EL (cell line): ENCODE measurements at places on chromosomes 5 and 9.

DNA sequence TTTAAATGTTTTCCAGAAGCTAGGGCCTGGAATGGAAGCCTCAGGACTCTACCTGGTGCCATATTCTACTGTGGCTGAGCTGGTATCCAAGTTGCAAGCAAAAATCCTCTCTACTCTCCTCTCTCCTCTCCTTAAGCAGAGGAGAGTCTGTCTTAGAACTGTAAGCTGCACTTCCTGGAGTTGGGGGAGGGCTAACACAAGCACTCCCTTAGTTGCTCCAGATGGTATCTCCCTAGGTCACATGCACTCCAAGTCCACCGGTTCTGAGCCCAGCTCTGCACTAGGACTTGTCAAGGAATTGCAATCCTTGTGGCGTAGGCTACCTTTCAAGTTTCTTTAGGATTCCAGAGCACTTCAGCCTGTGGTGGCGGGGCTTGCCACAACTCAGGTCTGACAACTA lies 513.9 kb upstream of the RGMB start:
- no peak for DNase-seq

- peak; percentile 32 for DNase-seq
Measured at GRCh38 chr9:36632892-36633291, 60.2 kb downstream of the MELK start.

DNA sequence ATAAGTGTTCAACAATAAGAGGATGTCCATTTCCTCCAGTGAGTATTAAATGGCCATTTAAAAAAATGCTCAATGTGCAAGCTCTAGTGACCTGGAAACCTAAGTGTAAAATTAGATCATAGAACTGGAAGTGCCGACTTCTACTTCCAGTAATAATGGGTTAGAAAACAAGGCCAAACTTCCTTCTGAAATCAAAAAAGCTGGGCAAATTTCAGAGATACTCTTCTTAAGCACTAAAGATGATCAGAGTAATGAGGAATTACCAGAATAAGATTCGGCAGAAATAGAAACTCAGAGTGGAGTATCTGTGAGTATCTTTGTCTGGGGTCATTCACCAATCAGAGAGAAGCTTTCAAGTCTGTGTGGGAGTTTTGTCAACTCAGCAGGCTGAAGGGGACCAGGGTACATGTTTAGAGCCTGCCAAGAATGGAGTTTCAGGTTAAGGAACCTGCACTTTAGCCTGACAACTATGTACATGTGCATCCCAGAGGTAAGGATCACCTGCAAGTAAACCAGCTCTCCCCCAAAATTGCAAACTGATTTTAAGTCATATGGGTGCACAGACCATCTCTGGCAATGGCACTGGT lies 17.1 kb downstream of the FCN2 start:
- no peak for DNase-seq

DNA sequence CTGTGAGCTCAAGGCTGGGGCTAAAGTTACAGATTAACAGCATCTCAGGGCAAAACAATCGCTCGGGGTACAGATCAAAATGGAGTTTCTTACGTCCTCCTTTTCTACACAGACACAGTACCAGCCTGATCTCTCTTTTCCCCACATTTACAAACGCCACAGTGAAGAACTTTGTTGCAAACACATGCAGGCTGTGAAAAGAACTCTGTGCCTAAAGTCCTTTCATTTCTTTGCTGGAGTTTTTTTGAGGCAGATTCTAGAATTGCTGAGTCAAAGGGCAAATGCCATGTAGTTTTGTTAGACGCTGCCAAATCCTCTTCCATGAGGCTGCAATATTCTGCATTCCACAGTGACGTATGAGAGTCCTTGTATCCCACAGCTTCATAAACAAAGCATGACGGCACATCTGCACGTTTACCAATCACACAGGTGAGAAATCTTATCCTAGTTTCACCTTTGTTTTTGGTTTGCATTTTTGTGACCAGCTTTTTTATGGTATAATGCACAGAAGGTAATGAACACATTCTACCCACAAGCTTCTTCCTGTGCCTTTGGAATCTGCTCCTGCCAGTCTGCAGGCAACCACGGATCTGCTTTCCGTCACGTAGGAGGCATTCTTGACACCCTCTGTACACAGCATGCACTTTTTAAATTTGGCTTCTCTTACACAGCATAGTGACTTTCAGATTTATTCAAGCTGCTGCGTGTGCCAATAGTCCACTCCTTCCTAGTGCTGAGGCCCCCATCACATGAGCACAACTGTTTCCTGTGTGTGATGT lies 44.6 kb upstream of the LPCAT1 start:
- peak; percentile 88 for DNase-seq

DNA sequence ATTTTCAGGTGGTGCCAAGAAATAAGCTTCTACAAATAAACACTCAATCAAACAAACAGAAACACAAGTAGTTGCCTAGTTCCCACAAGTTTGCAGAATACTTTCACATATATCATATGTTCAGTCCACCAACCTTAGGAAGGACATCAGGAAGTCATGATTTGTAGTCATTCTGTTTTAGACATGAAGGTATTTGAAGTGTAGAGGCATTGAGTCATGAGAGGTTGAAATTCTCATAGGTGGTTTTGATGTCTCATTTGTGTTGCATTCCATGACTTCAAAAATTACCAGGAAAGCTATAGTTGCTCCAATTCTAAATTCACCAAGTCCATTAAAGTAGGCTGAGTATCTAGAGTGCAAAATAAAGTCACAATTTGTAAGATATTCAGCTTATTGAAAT lies 159.0 kb downstream of the KCTD16 start:
- no peak for DNase-seq

DNA sequence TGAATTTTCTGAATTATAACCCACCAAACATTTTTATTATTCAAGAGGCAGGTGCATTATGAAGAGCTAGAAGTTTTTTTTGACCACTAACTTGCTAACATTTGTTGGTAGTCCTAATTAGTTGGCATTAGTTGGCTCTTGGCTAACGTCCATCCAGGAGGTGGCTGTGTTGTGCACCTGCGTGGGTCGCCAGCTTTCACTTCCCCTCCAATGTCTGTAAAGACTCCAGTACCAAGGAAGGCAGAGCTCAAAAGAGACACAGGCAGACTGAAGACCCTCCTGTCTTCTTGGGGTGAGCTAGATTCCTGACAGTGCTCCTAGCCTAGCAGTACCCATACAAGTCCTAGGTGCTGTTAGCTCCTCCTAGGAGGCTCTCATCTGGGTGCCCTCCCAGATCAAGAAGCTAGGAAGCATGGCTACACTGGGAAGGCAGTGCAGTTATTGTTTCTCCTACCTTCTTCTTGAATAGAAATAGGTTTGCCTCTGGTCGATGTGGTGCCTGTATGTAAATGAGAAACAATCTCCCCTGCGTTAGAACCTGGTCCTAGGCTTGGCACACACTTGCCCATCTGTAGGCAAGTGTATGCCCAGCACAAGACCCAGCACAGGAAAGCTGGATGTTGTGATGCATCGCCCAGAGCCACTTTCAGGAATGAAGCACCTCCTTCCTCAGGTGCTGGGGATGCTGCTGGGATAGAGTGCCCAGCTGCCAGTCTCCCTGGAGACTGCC lies 190.9 kb downstream of the ICE1 start:
- DNase-seq = no peak

DNA sequence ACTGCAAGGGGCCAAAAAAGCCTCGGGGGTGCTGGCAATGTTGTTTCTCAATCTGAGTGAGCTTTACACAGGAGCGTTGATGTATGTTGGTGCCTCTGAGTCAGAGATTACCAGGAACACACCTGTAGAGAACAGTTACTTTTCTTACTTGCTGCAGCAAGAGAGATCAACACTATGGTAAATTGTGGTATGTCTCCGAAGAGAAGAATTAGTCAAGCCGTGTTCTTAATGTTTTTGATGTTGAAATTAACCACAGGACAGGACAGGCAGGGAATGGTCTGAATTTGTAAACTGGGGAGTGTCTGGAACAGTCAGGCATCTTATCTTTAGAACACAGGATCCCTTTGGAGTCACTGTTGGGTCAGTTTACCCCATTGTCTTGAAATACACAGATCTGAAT lies 285.7 kb downstream of the DNAH5 start:
- no peak for DNase-seq

- DNase-seq = no peak
Measured at GRCh38 chr5:130102375-130102774, 198.1 kb downstream of the CHSY3 start.

GRCh38 chr9:37583522-37584121 lies 7.4 kb upstream of the FBXO10 start:
- DNase-seq = no peak

DNA sequence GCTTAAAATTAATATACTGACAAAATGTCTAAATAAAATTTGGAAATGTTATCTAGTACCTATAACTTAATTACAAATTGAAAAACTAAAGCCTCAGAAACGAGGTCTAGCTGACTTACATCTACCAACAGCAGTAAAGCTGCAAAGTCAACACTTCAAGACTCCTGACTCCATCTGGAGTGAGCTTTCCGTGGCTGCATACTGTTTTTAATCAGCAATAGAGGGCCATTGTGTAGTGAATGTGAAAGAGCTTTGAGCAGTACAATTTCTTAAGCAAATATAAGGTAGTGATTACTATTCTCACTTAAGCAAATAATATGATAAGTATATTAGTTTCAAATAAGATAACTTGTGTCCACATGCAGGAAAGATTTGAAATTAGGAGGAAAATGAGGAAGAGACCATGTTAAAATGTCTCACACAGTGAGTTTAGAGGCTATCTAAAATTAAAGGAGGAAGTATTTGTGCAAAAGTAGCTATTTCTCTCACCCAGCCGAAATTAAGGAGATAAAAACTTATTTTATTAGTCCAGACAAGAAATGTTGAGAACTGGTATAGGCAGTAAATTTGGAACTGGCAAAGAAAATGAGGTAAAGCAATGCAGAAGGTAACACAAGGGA lies 6.4 kb downstream of the SPINK6 start:
- no peak for DNase-seq

GRCh38 chr5:122377026-122377425 lies 65.0 kb downstream of the SNCAIP start:
- no peak for DNase-seq

DNA sequence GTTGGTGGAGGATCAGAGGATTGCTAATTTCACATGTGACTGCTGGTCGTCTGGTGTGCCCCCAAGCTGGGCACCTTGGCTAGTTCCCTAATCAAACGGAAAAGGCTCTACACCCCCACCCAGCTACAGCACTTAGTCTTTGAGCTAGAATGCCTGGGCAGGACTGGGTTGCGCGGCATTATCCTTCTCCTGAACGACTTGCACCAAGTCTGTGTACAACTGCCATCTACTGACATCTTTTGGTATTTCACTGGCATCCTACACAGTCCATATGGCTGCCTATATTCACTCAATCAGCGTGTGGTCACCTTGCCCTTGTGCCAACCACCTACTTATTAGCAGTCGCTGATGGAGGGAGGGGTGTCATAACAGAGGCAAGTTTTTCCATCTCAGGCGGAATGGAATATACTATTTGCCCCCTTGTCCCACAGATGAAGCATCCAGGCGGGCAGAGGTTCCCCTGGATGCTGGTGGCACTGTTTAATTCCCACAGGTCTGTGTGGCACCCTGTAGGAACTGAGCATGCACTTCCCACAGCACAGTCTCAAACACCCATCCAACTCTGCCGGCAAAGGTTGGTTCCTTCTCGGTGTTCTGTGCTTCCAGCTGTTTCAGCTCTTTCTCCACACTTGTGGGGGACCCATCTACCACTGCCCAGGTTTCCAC lies 150.1 kb downstream of the OSTF1 start:
- DNase-seq = peak; percentile 52

GRCh38 chr5:150333400-150333799 lies 24.1 kb upstream of the TCOF1 start:
- DNase-seq = no peak

GRCh38 chr9:108416324-108416723 lies 439.5 kb downstream of the ACTL7B start:
- DNase-seq = peak; percentile 10

DNA sequence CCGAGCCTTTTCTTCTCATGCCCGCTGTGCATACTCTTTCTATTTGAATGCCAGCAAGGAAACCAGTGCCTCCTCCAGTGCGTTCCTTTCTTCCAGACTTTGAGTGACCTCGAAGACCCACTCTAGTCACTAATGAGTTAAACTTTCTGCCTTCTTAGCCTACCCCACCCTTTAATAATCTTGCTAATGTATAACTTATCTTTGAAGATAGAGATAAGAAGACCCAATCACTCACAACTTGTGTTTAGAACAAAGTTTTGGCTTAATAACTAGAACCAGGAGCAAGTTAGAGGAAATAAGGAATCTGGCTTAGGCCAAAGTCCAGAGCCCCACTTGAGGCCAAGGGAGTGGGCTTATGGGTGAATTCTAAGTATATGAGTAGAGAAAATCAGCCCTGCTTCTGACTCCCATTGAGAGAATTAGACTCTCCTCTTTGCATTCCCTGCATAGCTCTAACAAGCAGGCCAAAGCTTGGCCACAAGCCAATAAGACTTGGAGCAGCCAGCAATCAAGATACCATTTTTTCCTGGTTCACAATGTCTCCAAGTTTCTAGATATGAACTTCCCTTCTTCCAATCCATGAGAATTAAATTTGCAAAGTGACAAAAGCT lies 181.5 kb upstream of the PIK3R1 start:
- DNase-seq = peak; percentile 38

GRCh38 chr5:30131-30530 lies 61.8 kb upstream of the PLEKHG4B start:
- no peak for DNase-seq

GRCh38 chr5:44809215-44809955 lies 638 bp downstream of the MRPS30 start:
- peak; percentile 61 for DNase-seq

GRCh38 chr5:16135506-16135905 lies 44.1 kb downstream of the MARCHF11 start:
- peak; percentile 27 for DNase-seq

GRCh38 chr9:135494791-135495559 lies 5.5 kb upstream of the MRPS2 start:
- no peak for DNase-seq

GRCh38 chr9:88786291-88787079 lies 204.8 kb upstream of the S1PR3 start:
- DNase-seq = no peak

GRCh38 chr9:112382501-112383364 lies 2.8 kb downstream of the HSDL2 start:
- no peak for DNase-seq

DNA sequence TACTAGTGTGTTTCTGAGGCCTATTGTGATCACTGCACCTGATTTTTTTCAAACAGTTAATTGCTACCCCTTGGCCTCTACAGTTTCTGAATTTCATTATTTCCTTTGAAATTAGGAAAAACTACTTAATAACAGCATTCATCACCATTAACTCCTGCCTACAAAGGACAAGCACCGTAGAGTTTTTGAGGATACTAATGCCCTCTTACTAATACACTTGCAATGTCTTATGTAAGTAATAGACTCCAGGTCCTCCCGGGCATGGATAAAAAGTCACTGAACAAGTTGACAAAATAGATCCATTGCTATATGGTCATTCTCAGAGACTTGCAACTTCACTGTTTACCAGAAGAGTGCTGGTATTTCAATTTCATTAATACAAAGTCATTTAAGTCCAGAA lies 1172.5 kb downstream of the CDH12 start:
- no peak for DNase-seq

- DNase-seq = peak; percentile 12
Measured at GRCh38 chr5:169934990-169935389, 45.3 kb downstream of the INSYN2B start.

GRCh38 chr9:132770770-132771310 lies 100.6 kb downstream of the GTF3C4 start:
- DNase-seq = no peak

- no peak for DNase-seq
Measured at GRCh38 chr5:179800696-179801201, 5.9 kb downstream of the MGAT4B start.
